ENCODE measurements at places on chromosomes 2 and 18.

DNA sequence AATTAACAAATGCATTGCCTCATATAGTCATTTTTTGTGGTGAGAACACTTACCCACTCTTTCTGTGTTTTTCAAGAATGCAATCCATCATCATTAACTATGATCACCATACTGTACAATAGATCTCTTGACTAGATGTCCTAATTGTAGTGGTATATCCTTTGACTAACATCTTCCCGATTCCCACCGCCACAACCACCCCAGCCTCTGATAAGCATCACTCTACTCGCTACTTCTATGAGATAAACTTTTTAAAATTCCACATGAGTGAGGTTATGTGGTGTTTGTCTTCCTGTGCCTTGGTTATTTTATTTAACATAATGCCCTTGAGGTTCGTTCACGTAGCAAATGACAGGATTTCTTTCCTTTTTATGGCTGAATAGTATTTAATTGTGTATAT is 6.6 kb downstream of the VWA3B start:
- no peak for DNase-seq

- DNase-seq: peak; percentile 45
These were observed 143.0 kb downstream of the ZNF516 start for GRCh38 chr18:76351961-76352581.

DNA sequence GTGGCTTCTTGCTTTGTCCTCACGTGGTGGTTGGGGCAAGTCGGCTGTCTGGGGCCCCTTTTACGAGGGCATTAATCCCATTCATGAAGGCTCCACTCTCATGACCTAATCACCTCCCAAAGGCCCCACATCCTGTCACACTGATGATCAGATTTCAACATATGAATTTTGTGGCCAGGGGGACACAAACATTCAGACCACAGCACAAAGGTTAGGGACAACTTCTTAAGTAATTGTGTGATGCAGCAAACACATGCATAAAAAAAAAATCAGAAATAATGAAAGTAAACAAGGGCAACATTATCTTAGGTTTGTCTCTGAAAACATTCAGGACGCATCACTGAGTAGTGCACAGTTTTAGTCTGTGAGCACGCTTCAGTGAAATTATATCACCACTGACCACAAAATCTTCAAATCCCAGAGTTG is 54.2 kb upstream of the FRZB start:
- no peak for DNase-seq

DNA sequence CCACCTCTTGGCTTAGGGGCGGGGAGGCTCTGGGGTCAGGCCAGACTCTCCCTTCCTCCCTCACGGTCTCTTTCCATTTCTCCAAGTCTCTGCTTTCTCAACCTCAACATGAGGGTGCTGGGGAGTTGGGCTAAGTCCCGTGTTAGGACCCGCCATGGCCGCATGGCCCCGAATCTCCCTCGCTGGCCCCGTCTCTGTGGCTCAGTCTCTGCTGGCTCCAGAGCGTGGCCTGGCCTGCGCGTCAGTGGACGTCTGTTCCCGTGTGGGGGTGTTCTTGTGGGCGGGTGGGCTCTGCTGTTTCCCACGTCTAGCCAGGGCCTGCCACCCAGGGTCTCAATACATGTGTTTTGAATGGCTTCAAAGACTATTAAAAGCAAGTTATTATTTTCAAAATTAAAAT is 12.4 kb downstream of the ALLC start:
- DNase-seq: no peak

DNA sequence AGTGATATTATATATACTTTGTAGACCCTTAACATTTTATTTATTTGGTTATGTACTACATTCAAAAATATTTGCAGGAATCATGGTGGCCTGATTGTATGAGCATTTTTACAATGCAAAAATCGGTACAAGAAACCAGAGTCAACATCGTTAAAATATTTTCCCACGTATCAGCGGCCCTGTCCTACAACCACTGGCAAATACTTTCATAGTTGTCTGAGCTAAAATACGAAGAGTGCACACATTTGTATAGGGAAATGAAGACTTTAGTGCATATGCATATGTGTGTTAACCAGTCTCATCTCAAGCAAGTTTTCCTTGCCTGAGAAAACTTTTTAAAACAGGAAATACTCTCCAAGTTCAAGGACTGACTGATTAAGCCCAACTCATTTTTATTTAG is 35.9 kb downstream of the CCDC102B start:
- no peak for DNase-seq

GRCh38 chr2:170652637-170653417 is 62.3 kb upstream of the SP5 start:
- no peak for DNase-seq

DNA sequence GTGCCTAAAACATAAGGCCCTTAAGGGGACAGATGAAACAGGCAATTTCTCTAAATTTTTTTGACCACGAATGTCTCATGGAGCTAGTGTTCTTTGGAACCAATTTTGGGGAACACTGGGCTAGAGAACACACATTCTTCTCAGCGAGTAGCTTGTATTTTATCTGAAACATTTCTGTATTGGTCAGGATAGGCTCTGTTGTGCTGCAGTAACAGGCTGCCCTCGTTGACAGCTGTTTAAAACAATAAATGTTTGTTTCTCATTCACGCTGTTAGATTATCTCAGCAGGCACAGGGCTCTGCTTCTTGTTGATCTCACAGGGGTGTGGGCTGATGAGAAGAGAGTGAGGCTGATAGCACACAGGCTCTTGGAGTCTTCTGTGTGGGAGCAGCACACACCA is 105.3 kb downstream of the SH3RF3 start:
- DNase-seq: no peak

DNA sequence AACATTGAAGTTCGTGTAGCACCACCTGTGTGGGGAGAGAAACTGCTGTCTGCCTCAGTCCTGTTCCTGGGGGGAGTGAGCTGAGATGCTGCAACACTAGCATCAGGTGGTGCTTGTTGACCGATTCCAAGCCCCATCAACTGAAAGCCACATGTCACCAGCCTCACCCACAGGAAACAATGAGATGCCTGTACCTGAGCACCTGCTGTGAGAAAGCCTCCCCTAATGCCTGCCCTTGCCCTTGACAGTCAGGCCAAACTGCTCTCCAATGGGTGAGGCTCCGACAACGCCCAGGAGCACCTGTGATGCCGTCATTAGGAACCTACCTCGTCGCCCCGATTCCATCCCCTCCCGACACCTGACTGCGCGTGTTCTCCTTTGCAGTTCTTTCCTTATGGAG is 104.6 kb downstream of the SMC6 start:
- no peak for DNase-seq

GRCh38 chr18:11553098-11553940 is 56.1 kb upstream of the SLC35G4 start:
- DNase-seq: peak; percentile 59

DNA sequence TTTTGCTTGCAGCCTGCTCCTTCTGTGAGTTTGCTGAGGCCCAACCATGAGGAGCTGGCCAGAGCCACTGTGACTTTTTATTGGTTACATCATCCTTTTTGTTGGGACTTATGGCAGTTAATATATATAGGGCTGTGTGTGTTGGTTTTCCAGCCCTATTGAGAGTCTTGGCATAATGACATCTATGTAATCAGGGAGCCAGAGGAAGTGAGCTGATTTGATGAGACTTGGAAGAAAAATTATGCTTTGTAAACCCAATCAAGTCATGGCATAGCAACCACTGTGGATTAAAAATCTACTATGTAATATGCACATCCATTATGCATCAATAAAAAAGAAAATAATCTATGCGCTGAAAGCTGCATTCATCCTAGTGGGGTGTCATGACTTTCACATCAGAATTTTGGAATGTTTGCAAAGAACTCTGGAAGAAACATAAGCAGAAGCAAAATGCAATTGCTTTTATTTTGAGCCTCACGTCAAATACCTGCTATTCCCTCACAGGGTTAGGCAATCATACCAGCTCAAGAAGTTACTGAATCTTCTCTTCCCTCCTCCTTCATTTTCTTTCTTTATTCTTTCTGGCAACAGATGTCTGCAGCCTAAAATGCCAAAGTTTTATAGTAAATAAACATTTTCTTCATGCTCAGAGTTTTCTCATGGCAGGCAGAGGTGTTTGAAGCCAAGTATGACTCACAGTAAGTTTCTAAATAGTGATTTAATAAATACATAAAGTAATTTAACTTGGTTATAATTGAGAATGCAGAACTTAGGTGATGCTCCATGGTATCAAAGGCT is 308.5 kb downstream of the KCNS3 start:
- DNase-seq: no peak

DNA sequence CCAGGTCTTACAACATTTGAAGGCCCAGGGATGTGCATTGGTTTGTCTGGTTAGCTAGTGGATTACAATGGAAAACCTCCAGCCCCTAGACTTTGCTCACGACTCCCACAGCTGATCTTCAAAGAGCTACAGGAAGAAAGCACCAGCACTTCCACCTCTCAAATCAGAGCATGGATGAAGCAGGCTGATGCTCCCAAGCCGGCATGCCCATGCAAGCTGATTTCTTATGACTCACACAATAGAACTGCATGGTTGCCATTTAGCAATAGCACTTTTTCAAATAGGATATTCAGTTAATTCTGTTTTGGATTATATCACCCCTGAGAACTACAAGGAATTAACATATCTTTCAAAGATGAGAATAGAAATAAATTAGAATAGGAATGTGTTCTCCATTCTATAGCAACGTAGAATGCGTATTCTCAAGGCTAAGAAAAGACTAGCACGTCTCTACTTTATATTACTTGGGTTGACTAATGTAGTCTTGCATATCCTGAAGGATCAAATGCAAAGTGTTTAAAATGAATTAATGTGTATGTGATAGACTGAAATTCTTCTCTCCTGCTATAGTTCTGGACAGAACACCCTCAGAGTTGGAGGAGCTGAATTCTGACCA is 292.4 kb downstream of the TRIB2 start:
- no peak for DNase-seq

DNA sequence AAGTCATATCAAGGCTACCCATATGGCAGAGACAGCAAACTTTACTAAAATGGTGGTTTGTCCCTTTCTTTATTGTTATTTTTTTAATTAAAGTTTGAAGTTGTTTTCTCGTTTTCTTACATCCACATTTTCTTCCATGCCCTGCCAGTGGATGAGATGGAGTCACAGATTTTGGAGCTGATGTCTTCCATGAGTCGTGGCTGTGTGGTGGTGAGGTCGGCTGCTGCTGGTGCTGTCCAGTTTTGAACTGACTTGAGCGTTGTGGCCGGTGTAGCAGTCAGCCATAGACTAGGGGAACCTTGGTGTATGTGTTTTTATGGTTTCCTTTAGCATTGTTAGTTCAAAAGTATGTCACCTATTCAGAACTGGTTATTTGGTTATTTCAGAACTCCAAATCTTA is 182.8 kb downstream of the SH3RF3 start:
- no peak for DNase-seq

- DNase-seq: no peak
These were observed 113.0 kb downstream of the STPG4 start for GRCh38 chr2:47041891-47042684.

- no peak for DNase-seq
These were observed 7.8 kb downstream of the PTMA start for GRCh38 chr2:231715988-231716616.

- DNase-seq: no peak
These were observed 396.3 kb downstream of the TRIB2 start for GRCh38 chr2:13113002-13113401.

GRCh38 chr2:29821591-29821990 is 99.8 kb downstream of the ALK start:
- no peak for DNase-seq

DNA sequence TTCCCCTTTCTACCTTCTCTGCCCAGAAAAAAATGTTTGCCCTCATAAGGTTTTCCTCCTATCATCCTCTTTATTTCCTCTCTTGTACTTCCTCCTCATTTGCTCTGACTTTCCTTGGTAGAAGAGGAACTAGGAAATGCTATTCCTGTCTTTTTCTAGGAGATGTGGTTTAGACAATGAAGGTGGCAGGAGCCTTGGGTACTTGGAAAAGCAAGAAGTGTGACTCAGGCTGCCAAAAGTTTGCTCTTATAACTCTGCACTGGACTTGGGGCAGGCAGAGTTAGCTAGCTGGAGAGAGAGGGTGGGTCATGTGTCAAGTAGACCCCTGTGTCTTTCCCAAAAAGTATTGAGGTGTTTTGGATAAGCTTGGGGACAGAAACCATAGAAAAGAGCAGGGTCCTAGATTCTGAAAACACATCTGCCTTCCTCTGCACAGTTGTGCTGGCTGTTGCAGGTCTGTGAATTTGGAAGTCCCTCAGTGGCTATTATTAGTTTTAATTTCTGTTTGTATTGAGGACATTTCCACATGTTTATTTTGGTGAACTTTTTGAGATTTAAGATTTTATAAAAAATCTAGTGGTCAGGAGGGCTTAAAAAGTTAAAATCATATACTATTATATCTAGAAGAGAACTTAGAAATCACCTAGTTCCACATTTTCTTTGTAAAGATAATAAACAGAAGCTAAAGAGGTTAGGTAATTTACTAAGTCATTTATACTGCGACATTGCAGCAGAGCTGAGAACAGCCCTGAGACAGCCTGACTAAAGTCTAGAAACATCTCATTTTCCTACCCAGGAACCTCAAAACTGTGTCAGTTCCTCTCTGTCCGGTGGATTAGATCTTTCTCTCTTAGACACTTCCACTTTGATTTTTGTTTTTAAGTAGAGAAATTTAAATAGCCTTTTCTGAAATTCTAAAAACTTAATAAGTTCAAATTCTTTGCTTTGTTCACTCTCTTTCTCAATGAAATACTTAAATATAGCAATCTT is 16.0 kb downstream of the INSIG2 start:
- no peak for DNase-seq

DNA sequence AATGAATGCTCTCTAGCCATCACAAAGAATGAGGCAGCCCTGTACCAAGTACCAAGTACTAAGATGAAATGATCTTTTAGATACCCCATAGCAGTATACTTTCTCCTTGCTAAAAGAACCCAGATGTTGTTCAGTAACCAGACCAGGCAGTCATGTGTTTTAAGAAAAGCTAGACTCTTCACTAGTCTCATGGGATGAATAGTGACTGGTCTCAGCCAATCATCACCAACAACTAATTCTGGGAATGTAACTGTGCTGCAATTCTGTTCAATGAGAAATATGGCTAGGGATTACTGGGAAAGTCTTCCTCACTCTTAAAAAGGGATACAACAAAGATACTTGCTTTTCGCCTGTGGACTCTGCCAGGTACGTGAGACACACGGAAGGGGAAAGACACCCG is 29.5 kb downstream of the MBOAT2 start:
- no peak for DNase-seq

- DNase-seq: no peak
These were observed 104.7 kb downstream of the KLHL29 start for GRCh38 chr2:23489471-23490322.

GRCh38 chr18:50790948-50791347 is 28.9 kb downstream of the MRO start:
- DNase-seq: no peak

DNA sequence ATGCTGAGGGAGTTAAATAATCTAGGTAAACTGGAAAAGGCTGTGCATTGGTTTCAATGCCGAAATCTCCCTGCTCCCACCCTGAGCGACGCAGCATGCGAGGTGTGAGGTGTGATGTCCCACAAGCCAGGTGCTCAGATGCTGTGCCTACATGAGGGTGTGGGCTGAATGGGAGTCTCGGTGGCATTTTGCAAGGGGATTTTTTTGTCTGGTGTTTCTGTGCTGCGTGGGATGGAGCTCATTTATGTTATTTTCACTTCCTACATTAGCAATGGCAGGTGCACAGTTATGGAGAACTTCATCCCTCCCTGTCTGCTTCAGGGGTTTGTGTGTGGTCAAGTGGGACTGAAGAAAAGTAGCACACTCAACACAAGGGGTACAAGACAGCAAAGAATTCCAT is 110.2 kb upstream of the CCDC68 start:
- DNase-seq: no peak

GRCh38 chr2:180196419-180196977 is 189.4 kb upstream of the CWC22 start:
- DNase-seq: no peak

GRCh38 chr2:205297846-205298245 is 384.5 kb upstream of the NRP2 start:
- no peak for DNase-seq
